Pancreas (tissue), 10 donors: ENCODE measurements at places on chromosomes 1 and 21. TPM values are rescaled to one million over a fixed set of nuclear protein-coding genes. Genes with fewer than 3 reads are reported as not detected.

DNA sequence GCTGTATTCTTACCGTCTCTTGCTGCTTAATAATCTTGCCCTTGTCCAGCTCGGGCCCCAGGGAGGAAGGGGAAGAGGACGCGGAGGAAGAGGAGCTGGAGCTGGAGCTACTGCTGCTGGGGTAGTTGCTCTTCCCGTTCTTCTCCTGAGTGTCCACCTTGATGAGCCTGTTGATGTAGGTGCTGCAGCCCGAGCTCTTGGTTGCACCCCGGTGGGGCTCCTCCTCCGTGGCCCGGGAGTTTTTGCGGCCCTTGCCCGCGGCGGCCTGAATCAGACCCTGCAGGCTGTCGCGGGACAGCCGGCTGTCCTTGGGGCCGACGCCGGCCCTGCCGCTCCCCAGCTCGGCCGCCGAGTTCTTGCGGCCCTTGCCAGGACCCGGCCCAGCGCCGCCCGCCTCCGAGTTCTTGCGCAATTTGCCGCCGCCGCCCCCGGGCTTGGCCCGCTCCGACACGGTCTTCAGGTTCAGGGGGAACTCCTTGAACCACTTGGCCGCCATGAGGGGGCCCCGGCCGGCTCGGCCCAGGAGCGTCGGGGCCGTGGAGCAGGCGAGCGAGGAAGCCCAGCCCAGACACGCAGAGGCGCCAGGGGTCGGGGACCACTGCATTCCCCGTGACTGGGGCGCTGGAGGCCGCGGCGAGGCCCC is 475 bp upstream of the TDRD10 start:
- no peaks in the 10 kb centered on the region for H3K36me3 ChIP-seq
- peak overlapping the region; percentile 27 for H3K4me3 ChIP-seq
- peaks cover 6% of the 10 kb centered on the region for H3K27me3 ChIP-seq
- no peaks in the 10 kb centered on the region for H3K4me1 ChIP-seq
- H3K27ac ChIP-seq = no peak overlapping the region

GRCh38 chr1:214193691-214194090 is 87.3 kb upstream of the SMYD2 start:
- H3K4me3 ChIP-seq = no peak overlapping the region
- H3K4me1 ChIP-seq = no peaks in the 10 kb centered on the region
- H3K36me3 ChIP-seq = no peaks in the 10 kb centered on the region
- no peaks in the 10 kb centered on the region for H3K27me3 ChIP-seq
- no peak for DNase-seq
- H3K27ac ChIP-seq = no peak overlapping the region

- no peak overlapping the region for H3K27ac ChIP-seq
- H3K36me3 ChIP-seq = no peaks in the 10 kb centered on the region
- no peaks in the 10 kb centered on the region for H3K4me1 ChIP-seq
- no peak overlapping the region for H3K4me3 ChIP-seq
- H3K27me3 ChIP-seq = no peaks in the 10 kb centered on the region
Observed at GRCh38 chr1:229067546-229067945, 203.4 kb upstream of the RAB4A start.

- no peaks in the 10 kb centered on the region for H3K4me1 ChIP-seq
- no peak for DNase-seq
- H3K27me3 ChIP-seq = no peaks in the 10 kb centered on the region
Observed at GRCh38 chr21:44952929-44953627, 13.2 kb downstream of the SLX9 start.

GRCh38 chr1:24893431-24893830 is 36.6 kb downstream of the RUNX3 start:
- DNase-seq = no peak
- no peak overlapping the region for H3K27ac ChIP-seq
- H3K36me3 ChIP-seq = no peaks in the 10 kb centered on the region
- no peaks in the 10 kb centered on the region for H3K4me1 ChIP-seq

- H3K4me1 ChIP-seq = no peaks in the 10 kb centered on the region
- no peaks in the 10 kb centered on the region for H3K27me3 ChIP-seq
- no peak overlapping the region for H3K27ac ChIP-seq
- H3K36me3 ChIP-seq = no peaks in the 10 kb centered on the region
- DNase-seq = no peak
Observed at GRCh38 chr1:20259646-20260045, 31.0 kb upstream of the VWA5B1 start.

GRCh38 chr1:196259316-196259715 is 348.9 kb downstream of the KCNT2 start:
- H3K4me1 ChIP-seq = no peaks in the 10 kb centered on the region
- H3K4me3 ChIP-seq = no peak overlapping the region
- DNase-seq = no peak
- H3K27me3 ChIP-seq = no peaks in the 10 kb centered on the region

- no peak overlapping the region for H3K27ac ChIP-seq
- no peaks in the 10 kb centered on the region for H3K4me1 ChIP-seq
- H3K4me3 ChIP-seq = no peak overlapping the region
- H3K36me3 ChIP-seq = no peaks in the 10 kb centered on the region
Observed at GRCh38 chr1:101444381-101444780, 207.6 kb downstream of the S1PR1 start.

GRCh38 chr1:81498471-81499462 is 302.0 kb upstream of the ADGRL2 start:
- H3K4me1 ChIP-seq = no peaks in the 10 kb centered on the region
- no peak overlapping the region for H3K27ac ChIP-seq
- H3K36me3 ChIP-seq = no peaks in the 10 kb centered on the region

DNA sequence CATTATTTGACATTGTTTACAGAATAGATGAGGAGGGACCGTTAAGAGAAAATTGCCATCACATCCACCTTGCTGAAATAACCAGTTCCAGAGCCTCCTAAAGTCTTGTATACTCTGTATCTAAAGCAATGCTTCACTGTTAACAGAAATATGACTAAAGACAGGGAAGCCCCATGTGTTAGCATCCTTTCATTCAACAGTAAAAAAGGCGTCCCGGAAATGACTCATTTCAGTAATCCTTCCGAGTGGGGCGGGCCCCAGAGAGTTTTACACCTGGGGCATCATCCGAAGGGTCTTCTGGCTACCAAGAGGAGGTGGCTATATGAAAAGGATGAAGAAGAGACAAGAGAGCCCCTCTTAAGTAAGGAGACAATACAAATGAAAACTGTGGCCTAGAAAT is 227.2 kb downstream of the SLC45A1 start:
- H3K36me3 ChIP-seq = no peaks in the 10 kb centered on the region
- no peaks in the 10 kb centered on the region for H3K27me3 ChIP-seq
- peaks cover 3% of the 10 kb centered on the region for H3K4me1 ChIP-seq
- no peak overlapping the region for H3K27ac ChIP-seq
- no peak overlapping the region for H3K4me3 ChIP-seq
- DNase-seq = no peak

DNA sequence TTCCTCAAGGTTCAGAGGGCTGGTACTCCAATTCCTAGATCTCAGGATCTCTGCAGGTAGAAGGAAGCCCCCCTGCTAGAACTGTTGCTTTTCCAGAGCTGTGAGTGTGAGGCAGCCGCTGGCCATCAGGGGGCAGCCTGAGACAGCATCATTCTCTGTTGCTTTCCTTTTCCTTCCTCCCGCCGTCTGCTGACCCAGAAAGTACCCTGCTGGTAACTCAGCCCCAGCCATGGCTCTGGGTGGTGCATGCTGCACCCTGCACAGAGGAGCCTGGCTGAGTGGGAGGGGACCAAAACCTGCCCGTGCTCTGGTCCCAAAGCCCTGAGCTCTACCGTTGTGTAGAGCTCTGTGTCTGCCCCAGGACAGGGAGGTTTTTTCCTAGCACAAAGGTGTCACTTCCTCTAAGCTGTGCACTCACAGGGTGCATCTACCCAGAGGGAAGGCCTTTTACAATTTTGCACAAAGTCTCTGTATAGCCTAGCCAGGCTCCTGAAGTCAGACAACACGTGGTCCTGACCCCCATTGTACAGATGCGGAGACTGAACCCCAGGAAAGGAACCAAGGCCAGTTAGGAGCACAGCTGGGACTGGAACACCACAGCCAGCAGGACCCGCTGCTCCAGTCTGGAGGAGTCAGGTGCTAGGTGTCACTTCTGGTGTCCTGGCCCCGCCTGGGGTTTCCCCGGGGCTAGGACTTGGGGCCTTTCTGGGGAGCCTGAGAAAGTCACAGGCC is 5.6 kb upstream of the FAM131C start:
- no peaks in the 10 kb centered on the region for H3K27me3 ChIP-seq
- H3K36me3 ChIP-seq = no peaks in the 10 kb centered on the region
- H3K4me1 ChIP-seq = no peaks in the 10 kb centered on the region
- no peak overlapping the region for H3K27ac ChIP-seq

- no peak overlapping the region for H3K4me3 ChIP-seq
- no peaks in the 10 kb centered on the region for H3K4me1 ChIP-seq
- DNase-seq = no peak
- H3K27ac ChIP-seq = no peak overlapping the region
Observed at GRCh38 chr1:68164918-68165317, 67.4 kb downstream of the WLS start.

- no peak for DNase-seq
- H3K4me3 ChIP-seq = no peak overlapping the region
- no peaks in the 10 kb centered on the region for H3K27me3 ChIP-seq
Observed at GRCh38 chr1:211697356-211697755, 21.9 kb upstream of the NEK2 start.

DNA sequence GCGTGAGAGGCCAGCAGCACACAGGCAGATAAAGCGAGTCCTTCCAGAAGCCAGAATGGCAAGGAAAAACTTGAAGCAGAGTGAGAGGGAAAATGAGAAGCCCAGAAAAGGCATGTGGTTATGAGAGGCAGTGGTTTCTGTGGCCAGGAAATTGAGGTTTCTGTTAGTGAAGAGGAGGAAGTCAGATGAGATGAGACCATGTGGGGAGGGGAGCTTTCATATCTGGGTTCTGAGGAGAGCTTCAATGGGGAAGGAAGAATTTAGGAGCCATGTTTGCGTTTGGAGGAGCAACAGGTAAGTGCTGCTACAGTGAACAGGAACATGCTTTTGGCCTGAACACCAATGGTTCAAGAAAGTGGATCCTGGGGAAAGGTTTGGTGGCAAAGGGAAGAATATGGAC is 6.1 kb upstream of the CD1A start:
- DNase-seq = no peak
- no peaks in the 10 kb centered on the region for H3K27me3 ChIP-seq
- no peak overlapping the region for H3K27ac ChIP-seq

DNA sequence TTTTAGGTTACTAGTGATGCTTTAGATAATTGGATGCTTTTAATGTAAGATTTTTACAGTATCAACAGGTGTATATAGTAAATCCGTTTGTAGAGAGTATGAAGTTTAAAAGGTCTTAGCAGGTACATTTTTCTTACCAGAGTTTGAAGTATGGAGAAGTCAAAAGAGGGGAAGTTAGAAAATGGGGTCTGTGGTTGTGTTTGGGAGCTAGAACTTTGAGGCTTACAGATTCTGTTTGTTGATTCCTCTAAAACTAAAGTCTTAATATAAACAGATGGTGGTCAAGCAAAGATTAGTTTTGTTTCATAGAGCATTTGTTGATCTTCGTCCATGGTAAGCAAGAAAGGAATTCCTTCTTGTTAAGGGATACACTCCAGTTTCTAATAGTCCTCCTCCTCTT is 35.8 kb downstream of the CDC42 start:
- H3K4me1 ChIP-seq = peaks cover 16% of the 10 kb centered on the region
- no peak for DNase-seq
- H3K4me3 ChIP-seq = no peak overlapping the region
- no peaks in the 10 kb centered on the region for H3K27me3 ChIP-seq
- H3K27ac ChIP-seq = no peak overlapping the region

DNA sequence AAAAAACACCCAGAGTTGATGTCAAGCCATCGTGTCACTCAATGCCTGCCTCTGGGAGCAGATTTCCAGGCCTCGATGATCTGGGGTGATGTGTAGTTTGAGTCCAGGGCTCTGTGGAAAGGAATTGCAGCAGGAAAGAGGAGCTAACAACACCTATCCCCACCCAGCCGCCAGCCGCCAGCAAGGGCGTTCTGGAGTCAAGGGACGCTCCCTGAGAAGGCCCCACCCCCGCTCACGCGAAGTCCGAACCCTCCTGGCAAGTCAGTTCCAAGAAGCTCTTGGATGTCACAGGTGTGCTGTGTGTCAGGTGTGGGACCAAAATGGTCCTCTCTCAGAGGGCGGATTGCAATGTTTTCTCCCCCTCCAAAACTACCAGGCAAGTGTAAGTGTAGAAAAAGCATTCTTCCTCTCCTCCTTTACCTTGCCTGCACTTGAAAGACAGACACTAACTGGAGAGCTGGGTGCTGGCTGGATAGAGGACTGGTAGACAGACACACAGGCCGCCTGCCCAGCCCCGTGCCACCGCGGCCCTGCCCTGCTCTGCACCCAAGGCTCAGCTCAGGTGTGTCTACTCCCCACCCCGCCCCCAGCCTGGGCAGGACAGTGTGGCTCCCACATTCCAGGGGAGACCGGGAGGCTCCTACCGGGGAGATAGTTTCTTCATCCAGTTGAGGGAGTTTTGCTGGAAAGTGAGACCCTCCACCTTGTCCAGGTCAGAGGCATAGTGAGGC is 8.5 kb downstream of the AGT start:
- no peaks in the 10 kb centered on the region for H3K36me3 ChIP-seq
- no peak for DNase-seq
- no peaks in the 10 kb centered on the region for H3K27me3 ChIP-seq

- DNase-seq = peak; percentile 84
- peaks cover 20% of the 10 kb centered on the region for H3K4me1 ChIP-seq
- peak overlapping the region; percentile 94 for H3K4me3 ChIP-seq
- peak overlapping the region; percentile 77 for H3K27ac ChIP-seq
- no peaks in the 10 kb centered on the region for H3K27me3 ChIP-seq
Observed at GRCh38 chr1:107057197-107058133, 991 bp downstream of the PRMT6 start.

DNA sequence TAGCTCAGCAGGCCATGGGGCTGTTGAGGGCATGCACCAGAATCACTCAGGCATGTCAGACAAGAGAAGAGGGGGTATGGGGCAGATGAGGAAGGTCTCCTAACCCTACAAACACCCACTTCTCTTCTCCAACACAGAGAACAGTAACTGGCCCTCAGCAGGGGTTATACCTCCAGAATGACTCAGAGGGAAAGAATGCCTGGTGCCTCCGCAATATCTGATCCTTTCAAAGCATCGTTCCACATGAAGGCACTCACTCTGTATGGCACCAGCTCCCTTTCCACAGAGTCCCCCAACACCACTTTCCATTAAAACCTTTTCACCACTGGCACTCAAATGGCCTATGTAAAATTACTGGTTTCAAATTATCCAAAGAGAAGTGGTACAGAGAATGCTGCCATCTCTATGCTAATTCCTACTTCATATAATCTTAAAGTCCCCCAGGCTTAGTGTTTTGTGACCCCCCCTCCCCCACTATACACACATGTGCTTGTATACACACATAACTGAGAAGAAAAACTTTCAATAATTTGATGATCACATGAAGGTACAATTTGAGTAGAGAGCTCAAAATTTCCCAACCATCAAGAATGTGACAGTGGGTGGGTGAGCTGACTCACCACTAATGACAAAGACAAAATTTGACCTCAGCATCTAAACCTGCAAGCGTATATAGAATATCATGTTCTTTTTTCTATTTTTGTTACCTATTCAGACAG is 91.5 kb downstream of the SIPA1L2 start:
- no peaks in the 10 kb centered on the region for H3K4me1 ChIP-seq
- H3K27ac ChIP-seq = no peak overlapping the region
- no peak overlapping the region for H3K4me3 ChIP-seq

GRCh38 chr1:203408486-203409481 is 57.9 kb upstream of the FMOD start:
- no peaks in the 10 kb centered on the region for H3K4me1 ChIP-seq
- H3K27me3 ChIP-seq = no peaks in the 10 kb centered on the region
- no peaks in the 10 kb centered on the region for H3K36me3 ChIP-seq
- no peak overlapping the region for H3K4me3 ChIP-seq
- H3K27ac ChIP-seq = peak overlapping the region; percentile 1

GSTM2 gene
- total RNA-seq = 31.1 TPM

LRRC7 gene
- 0.19 TPM for total RNA-seq

SLC9C2 gene
- total RNA-seq = 0.28 TPM

HSF2BP gene
- 0.23 TPM for total RNA-seq

ESRRG gene
- 12.3 TPM for total RNA-seq

SRGAP2B gene
- total RNA-seq = 4.1 TPM

GNG12 gene
- total RNA-seq = 39.8 TPM

RGS8 gene
- total RNA-seq = not detected

HSD11B1 gene
- total RNA-seq = 3.7 TPM

AHDC1 gene
- total RNA-seq = 13.3 TPM
